PC-9 (cell line): ENCODE measurements at places on chromosomes 6 and 20. TPM values are rescaled to one million over a fixed set of nuclear protein-coding genes. Genes with fewer than 3 reads are reported as not detected.

The IMPG1 gene
- not detected in 2 replicates for total RNA-seq

The SOBP gene
- total RNA-seq = 0.22 TPM in 1 of 2 replicates, not detected in the other

GRCh38 chr6:17721671-17722070, 14.9 kb upstream of the NUP153 start:
- no peaks in the 10 kb centered on the region for H3K36me3 ChIP-seq
- H3K27ac ChIP-seq = peak overlapping the region; percentile 82
- no peaks in the 10 kb centered on the region for H3K27me3 ChIP-seq
- peak overlapping the region; percentile 19; the same call in 1 of the 2 replicates for H3K4me3 ChIP-seq
- no peak for DNase-seq

DNA sequence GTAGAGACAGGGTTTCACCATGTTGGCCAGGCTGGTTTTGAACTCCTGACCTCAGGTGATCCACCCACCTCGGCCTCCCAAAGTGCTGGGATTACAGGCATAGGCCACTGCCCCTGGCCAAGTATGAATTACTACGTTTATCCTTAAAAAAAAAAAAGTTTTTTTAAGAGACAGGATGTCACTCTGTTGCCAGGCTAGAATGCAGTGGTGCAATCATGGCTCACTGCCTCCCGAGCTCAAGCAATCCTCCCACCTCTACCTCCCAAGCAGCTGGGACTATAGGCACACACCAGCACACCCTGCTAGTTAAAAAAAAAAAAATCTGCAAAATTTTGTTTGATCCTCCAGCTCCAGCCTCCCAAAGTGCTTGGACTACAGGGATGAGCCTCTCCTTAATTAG, 23.1 kb downstream of the IYD start:
- no peak for DNase-seq
- H3K27me3 ChIP-seq = no peaks in the 10 kb centered on the region
- no peak overlapping the region for H3K27ac ChIP-seq
- no peaks in the 10 kb centered on the region for H3K36me3 ChIP-seq
- peaks cover 12% of the 10 kb centered on the region for H3K4me1 ChIP-seq

DNA sequence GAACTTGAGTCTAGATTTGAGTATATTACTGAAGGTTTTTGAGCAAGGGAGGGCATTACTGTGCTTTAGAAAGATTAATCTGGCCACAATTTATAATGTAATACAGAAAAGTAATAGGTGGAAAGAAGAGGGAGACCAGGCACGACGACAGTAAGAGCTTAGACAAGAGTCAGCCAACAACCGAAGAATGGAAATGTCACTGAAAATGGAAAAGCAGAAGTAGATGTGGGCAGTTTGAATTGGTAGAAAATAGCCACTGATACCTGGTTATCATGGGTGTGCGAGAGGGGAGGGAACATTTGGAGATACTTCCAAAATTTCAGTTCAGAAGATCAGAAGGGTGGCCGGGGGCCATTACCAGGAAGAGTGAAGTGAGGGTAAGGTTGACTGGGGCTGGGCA, 339.1 kb downstream of the UTRN start:
- no peak overlapping the region for H3K4me3 ChIP-seq
- no peaks in the 10 kb centered on the region for H3K27me3 ChIP-seq
- no peak overlapping the region for H3K27ac ChIP-seq
- no peaks in the 10 kb centered on the region for H3K36me3 ChIP-seq
- no peaks in the 10 kb centered on the region for H3K4me1 ChIP-seq

- H3K27me3 ChIP-seq = no peaks in the 10 kb centered on the region
- H3K4me1 ChIP-seq = no peaks in the 10 kb centered on the region
- H3K4me3 ChIP-seq = no peak overlapping the region
- no peak overlapping the region for H3K27ac ChIP-seq
- H3K36me3 ChIP-seq = peaks cover 38% of the 10 kb centered on the region
These were observed 13.1 kb downstream of the FUCA2 start for GRCh38 chr6:143498428-143498827.

- H3K27ac ChIP-seq = peak overlapping the region; percentile 75
- peaks cover 38% of the 10 kb centered on the region for H3K4me1 ChIP-seq
- peaks cover 30% of the 10 kb centered on the region for H3K36me3 ChIP-seq
- H3K27me3 ChIP-seq = no peaks in the 10 kb centered on the region
- 0 out of 2 replicates have a peak overlapping the region, but pooled peaks have one; percentile 0 for H3K4me3 ChIP-seq
These were observed 43.3 kb downstream of the IL20RA start for GRCh38 chr6:137001299-137001976.

GRCh38 chr6:50047026-50047425, 2.7 kb downstream of the DEFB112 start:
- no peaks in the 10 kb centered on the region for H3K36me3 ChIP-seq
- no peaks in the 10 kb centered on the region for H3K27me3 ChIP-seq
- no peak overlapping the region for H3K4me3 ChIP-seq
- DNase-seq = no peak
- no peaks in the 10 kb centered on the region for H3K4me1 ChIP-seq

The RAD21L1 gene
- 0.60 TPM in 1 of 2 replicates, not detected in the other for total RNA-seq

GRCh38 chr6:94639564-94639963, 937.8 kb upstream of the MANEA start:
- no peaks in the 10 kb centered on the region for H3K27me3 ChIP-seq
- no peak for DNase-seq
- H3K4me1 ChIP-seq = no peaks in the 10 kb centered on the region
- no peak overlapping the region for H3K27ac ChIP-seq

The SIRPB2 gene
- total RNA-seq = 4.5 and 7.1 TPM in 2 replicates
